M059J (cell line): ENCODE measurements at places on chromosomes 7 and 10.

DNA sequence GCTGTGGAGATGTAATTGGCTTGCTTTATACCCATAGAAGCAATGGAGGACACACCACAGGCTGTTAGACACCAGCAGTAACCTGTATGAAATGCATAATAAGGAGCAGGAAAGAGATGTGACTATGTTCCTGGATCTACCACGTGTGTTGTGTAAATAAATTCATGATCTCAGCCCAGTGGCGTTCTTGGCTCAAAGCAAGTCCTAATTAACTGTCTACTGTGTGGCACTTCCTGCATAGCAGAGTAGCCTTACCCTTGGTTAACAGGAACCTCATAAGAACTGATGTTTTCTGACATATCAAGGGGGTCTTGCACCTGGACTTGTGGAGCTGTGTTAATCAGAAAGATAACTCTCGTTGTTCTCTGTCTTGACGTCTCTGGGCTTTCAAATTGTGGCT is 25.7 kb upstream of the FAM180A start:
- DNase-seq = peak; percentile 96

DNA sequence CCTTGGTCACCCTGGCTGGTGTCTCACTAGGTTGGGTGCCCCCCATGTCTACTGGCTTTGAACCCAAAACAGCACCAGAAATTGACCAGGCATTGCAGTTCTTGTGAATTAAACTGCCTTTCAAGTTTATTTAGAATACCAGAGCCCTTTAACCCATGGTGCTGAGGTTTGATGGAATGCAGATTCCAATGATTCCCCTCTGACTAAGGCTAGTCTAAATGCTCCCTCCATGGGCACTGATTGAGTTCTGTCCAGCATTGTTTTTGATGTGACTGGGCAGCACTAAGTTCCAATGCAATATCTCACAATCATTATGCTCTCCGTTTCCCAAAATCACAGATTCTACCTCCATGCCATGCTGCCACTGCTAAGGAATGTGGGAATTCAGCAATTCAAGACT is 1047.4 kb upstream of the LRRN3 start:
- no peak for DNase-seq

GRCh38 chr7:100483722-100484672 is at the start of gene NYAP1:
NYAP1 (plus strand) TSS chr7:100483927; CDS start chr7:100485312, 1,385 bp downstream.
- DNase-seq = no peak

DNA sequence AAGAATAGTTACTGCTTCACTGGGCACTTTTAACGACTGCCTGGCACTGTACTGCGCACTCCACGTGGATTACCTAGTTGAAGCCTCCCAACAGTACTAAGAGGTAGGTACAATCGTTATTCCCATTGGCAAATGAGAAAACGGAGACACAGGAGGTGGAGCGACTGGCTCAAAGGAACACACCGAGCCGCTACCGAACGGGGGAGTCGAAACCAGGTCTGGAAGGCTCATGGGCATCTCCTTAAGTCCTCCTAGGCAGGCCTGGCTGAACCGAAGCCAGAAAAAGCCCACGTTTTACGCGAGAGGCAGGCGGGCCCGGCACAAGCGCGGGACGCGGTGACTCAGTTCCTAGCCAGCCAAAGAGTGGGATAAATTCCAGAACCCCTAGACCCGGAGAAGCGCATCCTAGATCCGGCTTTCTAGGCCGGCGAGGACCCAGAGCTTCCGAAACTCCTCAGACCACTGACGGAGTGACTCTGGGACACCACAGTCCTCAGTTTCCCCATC is 472 bp downstream of the PDAP1 start:
- DNase-seq = peak; percentile 78

DNA sequence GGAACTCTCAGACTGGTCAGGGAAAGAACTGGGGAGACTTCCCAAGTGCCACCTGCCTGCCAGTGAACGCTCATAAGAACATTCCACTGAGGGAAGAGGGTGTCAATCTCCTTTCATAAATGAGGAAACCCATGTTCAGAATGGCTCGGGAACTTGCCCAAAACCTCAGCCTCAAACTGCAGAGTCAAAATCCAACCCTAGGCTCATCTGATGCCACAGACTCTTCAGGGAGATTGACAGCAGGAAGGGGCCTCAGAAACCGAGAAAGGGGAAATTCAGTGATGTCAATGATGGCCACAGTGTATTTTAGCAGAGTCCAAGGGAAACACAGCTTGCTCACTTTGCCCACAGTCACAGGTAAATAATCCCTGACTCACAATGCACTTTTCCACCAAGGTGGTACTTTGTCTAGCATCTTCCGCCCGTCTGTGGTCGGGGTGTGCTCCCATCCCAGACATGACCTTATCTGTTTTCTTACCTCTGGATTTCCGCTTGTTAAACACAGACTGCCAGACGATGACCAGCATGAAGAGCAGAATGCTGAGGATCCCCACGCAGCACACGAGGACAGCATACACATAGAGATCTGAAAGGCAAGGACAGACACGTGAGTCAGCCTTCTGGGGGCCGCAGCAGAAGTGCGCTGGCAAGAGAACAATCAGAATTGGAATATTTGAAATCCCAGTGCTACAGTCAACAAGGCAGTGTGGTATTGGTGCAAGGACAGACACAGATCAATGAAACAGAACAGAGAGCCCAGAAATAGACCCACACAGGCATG is 38.4 kb downstream of the VSTM4 start:
- no peak for DNase-seq

DNA sequence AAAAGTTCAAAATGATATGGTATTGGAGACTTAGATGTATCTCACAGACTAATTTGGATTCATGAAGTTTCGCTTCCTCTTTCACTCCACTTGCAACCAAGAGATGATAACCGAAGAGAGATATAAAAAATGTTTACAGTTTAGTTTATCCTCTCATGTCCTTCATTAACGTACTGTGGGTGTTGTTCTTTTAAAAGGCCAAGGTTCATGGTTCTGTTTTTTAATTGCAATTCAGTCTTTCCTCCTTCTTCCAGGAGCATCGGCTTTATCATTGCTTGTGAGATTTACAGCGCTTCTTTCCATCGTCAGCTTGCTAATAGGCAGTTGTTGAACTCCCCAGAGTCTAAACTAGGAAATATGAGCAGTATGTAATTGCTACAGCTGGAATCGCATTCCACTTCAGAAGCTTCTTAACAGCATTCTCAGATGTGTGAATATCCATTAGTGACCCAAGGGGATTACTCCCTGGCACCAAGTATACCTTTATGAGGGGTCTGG is 75.9 kb upstream of the HGF start:
- no peak for DNase-seq

DNA sequence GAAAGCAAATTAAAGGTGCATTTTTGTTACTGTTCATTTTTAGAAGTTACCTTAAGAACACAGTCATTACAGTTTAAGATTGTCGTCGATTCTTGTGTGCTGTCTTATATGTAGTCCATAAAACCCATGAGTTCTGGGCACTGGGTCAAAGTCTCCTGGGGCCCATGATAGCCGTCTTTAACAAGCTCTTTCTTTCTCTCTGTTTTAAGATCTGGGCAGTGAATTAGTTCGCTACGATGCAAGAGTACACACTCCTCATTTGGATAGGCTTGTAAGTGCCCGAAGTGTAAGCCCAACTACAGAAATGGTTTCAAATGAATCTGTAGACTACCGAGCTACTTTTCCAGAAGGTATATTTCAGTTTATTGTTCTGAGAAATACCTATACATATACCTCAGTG is 90.7 kb upstream of the CAPZA2 start:
- DNase-seq = no peak

DNA sequence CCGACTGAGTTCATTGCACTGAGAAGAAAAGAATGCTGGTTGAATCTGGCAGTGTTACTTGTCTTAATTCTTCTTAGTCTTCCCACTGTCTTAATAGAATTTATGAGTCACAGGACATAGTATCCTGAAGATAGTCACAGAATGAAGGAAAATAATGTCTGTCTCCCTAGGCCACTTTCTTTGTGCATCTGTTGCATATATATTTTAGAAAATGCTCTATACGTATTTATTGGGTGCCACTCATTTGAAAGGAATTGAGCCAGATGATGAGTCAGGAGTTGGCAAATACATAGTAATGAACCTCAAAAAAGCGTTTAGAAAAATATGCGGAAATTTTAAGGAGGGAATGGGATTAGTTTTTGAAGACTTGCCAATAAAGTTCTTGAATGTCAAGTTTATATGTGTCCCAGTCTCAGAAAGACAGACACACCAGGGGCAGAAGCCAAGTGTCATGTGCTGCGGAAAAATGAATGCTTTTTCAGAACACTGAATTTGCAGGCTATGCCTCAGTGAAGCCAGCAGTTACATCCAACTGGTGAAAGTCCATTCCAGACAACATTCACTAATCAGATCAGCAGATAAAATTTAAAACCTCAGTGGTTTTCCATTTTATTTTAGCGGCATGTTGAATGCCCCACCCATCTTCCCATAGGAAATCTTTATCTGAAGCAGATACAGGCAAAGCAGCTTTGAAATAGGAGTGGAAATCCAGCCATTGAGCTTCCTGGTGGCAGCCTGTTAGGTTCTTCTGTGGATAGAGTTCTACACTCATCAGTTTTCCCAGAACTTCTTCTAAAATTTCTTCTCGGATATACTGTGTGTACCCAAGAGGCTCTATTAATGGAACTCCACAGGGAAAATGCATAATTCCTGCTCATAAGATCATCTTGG is 308.4 kb downstream of the BICC1 start:
- DNase-seq = peak; percentile 57

- DNase-seq = no peak
Observed at GRCh38 chr7:36966636-36967035, 242.3 kb upstream of the AOAH start.
